Activated gamma-delta T cell (primary cell): ENCODE measurements at places on chromosomes 16 and 17.

DNA sequence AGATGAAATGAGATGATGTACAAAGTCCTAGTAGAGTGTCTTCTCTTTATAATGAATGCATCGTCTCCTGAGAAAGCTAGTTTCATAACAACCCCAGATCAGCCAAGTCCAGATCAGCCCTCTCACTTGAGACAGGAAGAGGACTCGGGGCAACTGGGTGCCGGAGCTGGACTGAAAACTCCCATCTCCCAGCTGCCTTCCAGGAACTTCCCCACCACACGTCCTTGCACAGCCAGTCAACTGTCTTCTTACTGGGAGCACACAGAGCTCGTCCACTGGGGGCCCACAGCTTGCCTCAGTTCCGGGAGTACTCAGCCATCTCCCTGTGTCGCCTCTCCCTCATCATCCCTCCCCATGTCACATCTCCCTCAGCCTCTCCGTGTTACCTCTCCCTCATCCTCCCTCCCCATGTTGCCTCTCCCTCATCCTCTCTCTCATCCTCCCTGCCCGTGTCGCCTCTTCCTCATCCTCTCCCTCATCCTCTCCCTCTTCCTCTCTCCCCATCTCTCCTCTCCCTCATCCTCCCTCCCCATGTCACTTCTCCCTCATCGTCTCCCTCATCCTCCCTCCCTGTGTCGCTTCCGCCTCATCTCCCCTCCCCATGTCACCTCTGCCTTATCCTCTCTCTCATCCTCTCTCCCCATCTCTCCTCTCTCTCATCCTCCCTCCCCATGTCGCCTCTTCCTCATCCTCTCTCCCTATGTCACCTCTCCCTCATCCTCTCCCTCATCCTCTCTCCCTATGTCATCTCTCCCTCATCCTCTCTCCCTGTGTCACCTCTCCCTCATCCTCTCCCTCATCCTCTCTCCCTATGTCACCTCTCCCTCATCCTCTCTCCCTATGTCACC, 22.4 kb upstream of the KCNH6 start:
- DNase-seq = no peak

DNA sequence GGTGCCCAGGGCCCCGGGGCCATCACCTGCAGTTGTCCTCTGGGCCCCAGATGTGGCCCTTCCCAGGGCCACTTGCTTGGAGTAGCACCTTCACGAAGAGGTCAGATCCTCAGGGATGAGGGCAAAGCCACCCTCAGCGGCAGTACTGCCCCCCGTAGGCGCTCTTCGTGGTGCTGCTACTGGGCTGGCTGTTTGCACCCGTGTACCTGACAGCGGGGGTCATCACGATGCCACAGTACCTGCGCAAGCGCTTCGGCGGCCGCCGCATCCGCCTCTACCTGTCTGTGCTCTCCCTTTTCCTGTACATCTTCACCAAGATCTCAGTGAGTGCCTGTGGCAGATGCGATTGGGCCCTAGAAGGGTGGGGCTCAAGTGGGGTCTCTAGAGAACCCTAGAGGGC, 2.6 kb downstream of the SLC5A2 start:
- no peak for DNase-seq

DNA sequence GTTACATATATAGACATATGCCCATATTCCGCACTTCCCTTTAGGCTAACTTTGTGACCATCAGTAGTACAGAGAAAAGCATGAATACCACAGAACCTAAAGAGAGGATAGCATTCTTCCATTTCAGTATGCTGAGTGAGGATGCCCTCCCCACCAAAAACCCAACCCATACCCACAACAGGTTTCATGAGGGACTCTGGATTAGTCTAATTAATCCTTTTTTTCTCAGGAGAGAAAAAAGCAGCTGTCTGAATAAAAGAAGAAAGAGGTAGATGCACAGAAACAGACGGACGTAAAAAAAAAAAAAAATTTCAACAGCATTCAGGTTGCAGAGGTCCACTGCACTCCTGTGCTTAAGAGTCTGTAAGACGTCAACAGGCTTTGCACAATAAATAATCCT, 6.7 kb downstream of the MMD start:
- no peak for DNase-seq

DNA sequence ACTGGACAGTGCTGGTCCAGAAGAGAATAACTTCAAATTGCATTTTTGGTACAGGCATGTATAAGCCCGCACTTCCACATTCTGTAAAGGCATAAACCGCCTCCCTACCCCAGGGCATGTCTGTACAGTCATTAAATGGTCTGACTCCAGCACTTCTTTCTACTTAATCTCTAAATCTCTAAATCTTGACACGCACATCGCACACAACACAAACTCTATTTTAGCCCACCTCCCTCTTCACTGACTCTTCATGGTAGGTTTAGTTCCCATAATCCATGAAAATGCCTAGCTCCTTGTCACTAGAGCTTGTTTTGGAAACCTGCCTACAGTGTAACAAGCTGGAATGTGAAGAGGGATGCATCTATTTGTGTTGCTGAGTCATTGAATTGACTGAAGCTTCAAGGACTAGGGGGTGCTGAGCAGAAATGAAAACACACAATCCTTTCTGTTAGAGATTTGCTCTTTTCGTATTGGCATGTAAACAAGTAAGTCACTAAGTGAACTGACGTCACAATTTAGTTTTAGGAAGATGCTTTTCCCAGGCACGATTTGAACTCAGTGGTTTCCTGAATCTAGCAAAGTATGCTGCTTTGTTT, 1.6 kb upstream of the DUSP14 start:
- no peak for DNase-seq

GRCh38 chr17:35750526-35751395, 2.3 kb downstream of the GAS2L2 start:
- no peak for DNase-seq

DNA sequence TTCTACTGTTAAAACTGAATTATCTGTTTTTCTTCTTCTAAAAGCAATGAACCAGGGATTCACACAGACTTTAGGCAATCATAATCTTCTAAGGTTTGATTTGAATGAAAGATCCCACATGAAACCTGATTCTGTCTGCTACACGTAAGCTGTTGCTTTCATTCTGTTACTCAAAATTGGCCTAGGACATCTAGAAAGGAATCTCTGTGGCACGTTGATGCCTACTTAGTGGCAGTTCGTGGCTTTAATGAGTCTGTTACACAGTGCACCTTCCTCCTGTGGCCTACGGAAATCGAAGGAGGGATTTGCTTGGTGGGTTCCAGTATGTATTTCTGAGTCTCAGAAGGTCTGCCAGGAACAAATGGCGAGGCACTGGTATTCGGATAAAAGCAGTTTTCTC, 489.4 kb upstream of the HSBP1 start:
- DNase-seq = no peak

DNA sequence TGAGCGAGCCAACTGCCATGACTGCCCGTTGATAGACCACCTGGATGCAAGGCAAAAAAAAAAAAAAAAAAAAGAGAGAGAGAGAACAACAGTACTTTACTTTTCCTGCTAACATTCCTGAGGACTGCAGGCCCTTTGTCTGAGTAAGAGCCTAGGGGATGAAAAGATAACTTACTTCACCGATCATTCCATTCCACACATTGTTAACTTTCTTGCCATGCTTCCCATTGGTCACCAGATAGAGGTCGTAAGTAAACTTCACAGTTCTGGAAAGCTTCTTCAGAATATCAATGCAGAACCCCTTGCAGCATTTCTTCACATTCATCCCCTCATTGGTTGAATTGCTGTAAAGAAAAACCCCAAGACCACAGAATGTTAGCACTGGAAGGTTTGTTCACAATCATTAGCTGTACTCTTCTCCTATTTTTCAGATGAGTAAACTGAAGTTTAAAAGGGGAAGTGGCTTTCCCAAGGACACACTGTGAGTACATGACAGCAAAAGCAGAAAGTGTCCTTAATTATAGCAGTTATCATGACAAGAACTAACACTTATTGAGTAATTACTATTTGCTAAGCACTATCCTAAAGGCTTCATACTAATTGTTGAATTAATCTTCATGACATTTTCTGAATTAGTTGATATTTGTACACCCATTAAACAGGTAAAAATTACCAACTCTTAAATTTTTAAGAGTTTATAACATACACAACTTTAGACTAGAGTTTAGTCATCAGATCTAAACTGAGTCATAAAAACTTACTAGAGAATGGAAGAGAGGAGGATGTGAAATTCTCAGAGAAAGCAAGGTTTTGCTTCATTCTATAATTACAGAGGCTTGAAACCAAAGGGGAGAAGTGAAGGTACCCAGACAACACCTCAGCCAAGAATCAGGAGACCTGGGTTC, 341.2 kb downstream of the GRIN2A start:
- DNase-seq = no peak

DNA sequence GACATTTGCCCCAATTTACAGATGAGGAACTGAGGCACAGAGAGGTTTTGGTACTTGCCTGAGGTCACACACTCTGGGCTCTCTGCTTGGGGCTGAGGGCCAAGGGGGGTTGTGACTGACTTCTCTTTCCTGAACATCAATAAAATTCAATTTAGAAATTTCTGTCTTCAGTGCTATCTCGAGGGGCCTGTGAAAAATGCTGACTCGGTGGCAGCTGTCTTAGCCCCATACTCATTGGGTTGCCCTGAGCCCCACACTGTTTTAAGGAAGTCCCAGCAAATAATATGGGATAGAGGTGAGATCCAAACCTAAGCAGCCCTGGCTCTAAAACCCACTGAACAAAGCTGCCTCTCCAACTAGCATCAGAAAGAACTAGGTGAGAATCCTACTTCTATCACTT, 7.0 kb upstream of the BRCA1 start:
- no peak for DNase-seq

DNA sequence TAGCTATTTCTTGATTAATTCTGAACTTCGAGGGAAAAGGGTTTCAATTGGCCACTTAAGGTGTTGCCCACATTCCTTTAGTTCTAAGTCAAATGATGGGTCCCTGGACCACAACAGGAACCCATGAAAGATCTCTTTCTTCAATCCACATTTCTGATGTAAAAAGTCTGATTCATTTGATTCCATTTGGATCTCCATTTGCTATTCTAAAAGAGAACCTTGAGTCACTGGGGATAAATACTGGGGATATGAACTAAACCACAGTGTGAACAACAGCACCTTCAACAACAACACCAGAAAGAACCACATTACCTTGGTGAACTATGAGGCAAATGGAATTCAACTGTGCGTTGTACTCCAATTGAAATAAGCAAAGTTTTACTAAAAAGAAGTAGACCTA, 108.9 kb upstream of the IRX5 start:
- no peak for DNase-seq

GRCh38 chr17:38539386-38539785, 66.4 kb downstream of the SRCIN1 start:
- DNase-seq = no peak

- peak; percentile 28 for DNase-seq
Measured at GRCh38 chr16:8963010-8963820, 491 bp downstream of the USP7 start.

- no peak for DNase-seq
Measured at GRCh38 chr16:53913920-53914319, 210.0 kb downstream of the FTO start.

- DNase-seq = no peak
Measured at GRCh38 chr16:68374961-68375660, 64.3 kb downstream of the PRMT7 start.

GRCh38 chr16:87469169-87469568, 23.7 kb downstream of the ZCCHC14 start:
- no peak for DNase-seq

GRCh38 chr17:3719265-3719664, 4.4 kb upstream of the HASPIN start:
- no peak for DNase-seq

- DNase-seq = no peak
Measured at GRCh38 chr16:57257455-57258070, 12.5 kb downstream of the ARL2BP start.

GRCh38 chr16:53565296-53565863, 62.4 kb upstream of the AKTIP start:
- no peak for DNase-seq

- DNase-seq = no peak
Measured at GRCh38 chr17:7951143-7951792, 19.3 kb downstream of the CNTROB start.

DNA sequence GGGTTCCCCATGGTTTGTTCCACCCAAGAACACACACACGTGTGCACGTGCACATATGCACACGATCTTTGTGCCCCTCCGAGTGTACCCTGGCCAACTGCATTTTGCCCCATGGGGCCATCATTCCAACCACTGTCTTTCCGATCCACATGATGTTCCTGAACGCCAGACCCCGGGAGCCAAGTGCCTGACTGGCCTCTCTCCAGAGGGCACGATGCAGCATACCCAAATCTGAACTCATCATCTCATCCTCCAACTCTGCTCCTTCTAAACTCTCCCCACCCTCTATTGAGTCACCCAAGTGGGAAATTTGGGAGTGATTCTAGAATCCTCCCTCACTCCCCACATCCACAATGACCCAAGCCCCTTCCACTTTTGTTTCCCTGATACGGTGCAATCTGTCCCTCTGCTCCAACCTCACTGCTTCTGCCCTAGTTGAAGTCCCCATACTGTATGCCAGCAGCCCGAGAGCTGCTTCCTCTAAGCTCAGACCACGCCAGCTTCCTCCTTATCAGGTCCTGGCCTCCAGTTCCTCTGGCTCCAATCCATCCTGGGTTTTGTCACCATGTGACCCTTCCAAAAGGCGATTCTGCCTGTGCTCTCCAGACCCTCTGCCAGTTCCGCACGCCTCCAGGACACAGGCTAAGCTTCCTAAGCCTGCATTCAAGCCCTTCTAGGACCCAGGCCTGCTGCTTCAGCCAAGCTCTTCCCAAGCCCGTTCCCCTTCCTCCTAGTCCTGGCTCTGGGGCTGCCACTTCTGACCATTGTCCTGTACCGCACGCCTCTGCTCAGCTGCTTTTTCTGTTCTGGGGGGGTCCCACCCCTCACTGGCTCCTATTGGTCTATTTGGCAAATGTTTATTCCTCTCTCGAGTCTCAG, 10.1 kb upstream of the TMEM208 start:
- DNase-seq = no peak

- DNase-seq = no peak
Measured at GRCh38 chr16:17386229-17386628, 84.5 kb downstream of the XYLT1 start.

DNA sequence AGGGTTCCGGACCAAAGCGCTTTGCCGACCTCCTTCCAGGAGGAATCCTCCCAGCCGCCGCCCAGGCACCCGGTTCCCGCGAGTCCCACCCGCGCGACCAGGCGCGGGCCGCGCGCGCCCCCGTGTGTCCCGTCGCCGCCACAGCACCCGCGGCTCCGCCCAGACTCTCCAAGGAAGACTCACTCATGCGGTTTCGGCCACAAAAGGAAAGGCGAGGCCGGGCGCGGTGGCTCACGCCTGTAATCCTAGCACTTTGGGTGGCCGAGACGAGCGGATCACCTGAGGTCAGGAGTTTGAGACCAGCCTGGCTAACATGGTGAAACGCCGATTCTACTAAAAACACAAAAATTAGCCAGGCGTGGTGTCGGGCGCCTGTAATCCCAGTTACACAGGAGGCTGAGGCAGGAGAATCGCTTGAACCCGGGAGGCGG, 3.5 kb upstream of the PKMYT1 start:
- peak; percentile 42 for DNase-seq

DNA sequence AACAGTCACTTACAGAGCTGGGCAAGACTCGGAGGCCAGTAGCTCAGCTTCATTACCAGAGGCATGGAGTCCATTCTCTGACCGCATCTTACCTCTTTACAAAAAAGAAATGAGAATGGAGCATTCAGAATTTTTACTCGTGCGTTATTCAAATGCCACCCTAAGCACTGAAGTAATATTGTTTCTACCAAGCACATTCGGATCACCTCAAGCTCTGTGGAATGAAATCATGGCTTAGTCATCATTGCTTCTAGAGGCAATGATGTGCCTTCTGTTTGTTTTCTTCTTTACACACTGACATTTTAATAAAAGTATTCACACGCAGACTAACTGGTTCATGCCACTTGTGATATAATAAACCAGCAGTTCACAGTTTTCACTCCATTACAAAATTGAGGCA, 206.8 kb downstream of the PHKB start:
- no peak for DNase-seq
